ENCODE measurements at places on chromosomes 6 and 20. TPM values are rescaled to one million over a fixed set of nuclear protein-coding genes. Genes with fewer than 3 reads are reported as not detected.

DNA sequence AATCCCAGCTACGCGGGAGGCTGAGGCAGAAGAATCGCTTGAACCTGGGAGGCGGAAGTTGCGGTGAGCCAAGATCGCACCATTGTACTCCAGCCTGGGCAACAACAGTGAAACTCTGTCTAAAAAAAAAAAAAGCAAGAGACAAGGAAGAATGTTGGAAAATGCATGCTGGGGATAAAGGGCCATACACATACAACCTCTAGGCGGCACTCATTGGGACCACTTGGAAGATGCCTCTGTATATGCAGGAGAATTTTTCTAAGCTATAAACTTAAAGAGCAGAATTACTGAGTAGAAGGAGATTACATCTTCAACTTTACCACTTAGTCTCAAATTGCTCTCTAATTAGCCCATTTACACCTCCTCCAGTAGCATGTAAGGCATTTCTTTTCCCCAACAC, 42.8 kb downstream of the ZBTB9 start:
- DNase-seq: no peak

DNA sequence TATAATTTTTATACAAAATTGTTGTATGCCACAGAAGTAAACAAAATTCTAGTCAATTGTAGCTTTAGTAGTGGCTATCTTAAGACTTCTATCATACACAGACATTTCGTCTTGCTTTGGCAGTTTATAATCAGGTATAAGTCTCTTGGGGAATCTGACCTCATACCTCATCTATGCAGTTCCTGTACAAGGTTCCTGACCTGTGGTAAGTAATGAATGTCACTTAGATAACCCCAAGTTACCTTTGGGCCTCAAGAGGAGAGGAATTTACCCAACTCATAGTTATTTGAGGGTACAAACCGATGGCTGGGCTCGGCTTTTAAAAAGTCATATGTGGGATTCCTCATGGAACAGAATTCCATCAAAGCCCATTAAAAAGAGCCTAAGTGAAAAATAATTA, 58.8 kb upstream of the UNC93A start:
- no peak for DNase-seq

GRCh38 chr6:5155906-5156305, 70.8 kb downstream of the PPP1R3G start:
- no peak for DNase-seq

DNA sequence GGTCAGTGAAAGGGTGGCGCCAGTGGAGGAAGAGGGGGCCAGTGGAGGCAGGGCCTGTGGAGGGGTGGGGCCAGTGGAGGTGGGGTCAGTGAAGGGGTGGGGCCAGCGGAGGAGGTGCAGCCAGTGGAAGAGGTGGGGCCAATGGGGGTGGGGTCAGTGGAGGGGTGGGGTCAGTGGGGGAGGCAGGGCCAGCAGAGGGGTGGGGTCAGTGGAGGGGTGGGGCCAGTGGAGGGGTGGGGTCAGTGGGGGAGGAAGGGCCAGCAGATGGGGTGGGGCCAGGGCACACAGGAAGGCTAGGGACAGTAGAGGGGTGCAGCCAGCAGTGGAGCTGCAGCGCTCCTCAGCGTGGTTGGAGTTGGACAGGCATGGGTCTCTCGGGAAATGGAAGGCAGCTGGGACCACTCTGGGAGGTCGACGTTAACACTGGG, 18.7 kb downstream of the ADRM1 start:
- DNase-seq: no peak

DNA sequence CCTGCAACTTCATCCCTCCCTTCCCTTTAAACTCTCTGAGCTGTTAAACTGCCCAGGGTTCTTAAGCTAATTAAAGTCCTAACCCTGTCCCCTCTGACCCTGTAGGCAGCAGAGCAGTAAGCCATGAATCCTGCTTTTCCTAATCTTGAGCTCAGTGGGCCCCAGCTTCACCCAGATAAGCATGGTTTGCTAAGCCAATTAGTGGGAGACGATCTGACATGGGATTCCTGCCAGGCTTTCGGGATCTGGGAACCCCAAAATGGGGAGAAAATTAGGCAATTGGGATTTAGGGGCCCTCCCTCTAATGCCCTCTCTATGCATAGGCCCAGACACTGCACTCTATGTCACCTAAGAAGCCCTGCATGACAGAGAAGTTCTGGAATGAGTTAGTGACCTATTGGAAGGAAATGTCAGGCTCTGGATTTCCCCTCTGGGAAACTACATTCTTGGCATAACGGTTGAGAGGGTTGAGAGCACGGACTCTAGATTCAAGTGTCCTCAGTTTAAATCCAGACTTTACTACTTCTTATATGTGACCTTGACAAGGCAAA, 4.6 kb downstream of the XKR7 start:
- no peak for DNase-seq

DNA sequence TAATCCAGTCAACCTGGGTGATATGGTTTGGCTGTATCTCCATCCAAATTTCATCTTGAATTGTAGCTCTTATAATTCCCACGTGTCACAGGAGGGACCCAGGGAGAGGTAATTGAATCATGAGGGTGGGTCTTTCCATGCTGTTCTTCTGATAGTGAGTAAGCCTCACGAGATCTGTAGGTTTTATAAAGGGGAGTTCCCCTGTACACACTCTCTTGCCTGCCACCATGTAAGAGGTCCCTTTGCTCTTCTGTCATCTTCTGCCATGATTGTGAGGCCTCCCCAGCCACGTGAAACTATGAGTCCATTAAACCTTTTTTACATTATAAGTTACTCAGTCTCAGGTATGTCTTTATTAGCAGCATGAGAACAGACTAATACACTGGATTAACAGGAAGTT, 19.5 kb downstream of the GSTA3 start:
- DNase-seq: no peak

DNA sequence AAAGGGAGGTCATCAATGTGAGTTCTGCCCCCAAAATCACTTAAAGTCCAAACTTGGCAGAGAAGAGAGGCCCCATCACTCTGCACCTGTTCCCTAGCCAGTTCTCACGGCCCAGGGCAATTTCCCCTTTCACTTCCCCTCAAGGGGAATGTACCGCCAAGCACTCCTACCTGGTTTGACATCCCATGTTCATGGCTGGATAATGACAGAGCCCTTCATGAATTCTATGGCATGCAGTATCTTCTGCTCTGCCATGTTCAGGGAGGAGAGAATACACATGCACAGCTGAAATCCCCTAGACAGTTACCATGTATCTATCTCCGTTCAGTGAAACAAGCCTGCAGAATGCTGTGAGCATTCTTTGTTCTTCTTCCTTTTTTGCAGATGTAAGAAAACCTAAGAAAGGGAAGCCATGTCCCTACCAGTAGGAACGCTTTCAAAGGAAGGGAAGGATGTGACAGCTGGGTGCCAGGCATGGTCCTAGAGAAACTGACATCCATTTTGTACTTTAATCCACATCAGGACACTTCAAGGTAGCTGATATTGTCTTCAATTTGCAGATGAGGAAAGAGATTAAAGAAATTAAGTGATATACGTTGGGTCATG, 79.8 kb upstream of the ARID1B start:
- no peak for DNase-seq

DNA sequence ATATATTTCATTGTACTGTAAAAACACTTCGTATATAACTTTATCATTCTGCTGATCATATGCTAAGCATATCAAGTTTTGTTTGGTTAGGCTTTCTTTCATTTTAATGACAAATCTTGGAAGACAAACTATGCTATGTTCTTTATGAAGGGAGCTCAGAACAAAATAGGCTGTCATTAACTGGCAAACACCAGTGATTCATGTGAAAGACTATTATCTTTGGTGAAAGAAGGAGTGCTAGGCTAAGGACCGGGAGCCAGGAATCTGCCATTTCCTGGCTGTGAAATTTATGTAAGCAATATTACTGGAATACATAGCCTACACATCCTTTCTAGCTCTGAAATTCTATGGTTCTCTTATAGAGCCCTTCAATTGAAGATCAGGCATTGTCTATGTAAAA, 136.2 kb upstream of the CCN2 start:
- no peak for DNase-seq

GRCh38 chr20:16293590-16293989, 279.7 kb downstream of the KIF16B start:
- DNase-seq: no peak

DNA sequence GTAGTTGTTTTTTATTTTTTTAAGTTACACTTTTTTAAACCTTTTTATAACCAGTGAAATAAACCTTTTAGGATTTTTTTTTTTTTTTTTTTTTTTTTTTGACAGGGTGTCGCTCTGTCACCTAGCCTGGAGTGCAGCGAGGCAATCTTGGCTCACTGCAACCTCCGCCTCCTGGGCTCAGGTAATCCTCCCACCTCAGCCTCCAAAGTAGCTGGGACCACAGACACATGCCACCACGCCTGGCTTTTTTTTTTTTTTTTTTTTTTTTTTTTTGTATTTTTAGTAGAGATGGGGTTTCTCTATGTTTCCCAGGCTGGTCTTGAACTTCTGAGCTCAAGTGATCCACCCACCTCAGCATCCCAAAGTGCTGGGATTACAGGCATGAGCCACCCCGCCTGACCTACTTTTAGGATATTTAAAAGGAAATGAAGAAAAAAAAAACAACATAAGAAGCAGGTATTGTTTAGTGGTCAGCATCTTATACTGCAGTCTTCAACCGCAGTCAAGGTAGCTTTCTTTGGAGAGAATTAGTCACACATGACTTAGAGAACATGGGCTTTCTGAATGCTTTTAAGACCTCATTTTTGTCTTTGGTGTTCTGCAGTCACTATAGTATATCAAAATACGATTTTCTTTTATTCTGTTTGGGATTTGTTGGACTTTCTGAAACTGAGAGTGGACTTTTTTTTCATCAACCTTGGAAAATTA, 1.6 kb downstream of the POLR1H start:
- no peak for DNase-seq

DNA sequence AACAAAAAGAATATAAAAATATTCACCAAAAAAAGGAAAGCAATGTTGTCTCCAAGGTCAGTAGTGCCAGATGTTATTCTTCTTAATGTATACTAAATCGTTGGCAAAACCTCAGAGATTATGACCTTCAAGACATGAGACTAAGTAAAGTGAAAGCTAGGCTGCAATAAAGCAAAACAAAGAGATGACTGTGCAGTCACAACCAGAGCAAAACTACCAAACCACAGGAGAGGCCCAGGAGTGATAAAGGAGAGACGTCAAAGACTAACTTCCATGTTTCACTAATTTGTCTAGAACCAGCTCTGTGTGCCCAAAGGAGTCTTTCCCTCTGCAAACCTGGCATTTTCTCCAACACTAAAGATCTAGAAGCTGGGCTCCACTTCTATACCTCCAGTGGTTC, 155.9 kb upstream of the POU3F2 start:
- DNase-seq: no peak

GRCh38 chr20:57013217-57013616, 253.2 kb downstream of the BMP7 start:
- no peak for DNase-seq

DNA sequence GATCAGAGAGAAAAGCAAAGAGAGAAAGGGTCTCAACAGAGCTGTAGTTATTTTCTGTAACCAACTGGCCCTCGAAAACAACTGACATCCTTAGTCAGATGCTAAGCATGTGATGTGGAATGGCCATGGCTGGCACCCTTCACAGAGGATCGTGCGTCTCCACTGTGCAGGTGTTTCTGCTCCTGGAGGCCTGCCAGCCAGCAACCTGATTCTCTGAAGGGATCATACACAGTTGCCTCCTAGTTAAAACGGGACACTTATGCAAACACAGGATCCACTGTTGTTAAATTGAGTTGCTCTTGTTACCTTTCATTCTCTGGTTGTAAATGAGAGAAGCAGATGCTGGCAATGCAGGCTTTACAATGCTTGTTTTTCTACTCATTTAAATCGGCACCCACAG, 148.5 kb downstream of the HDGFL1 start:
- no peak for DNase-seq

GRCh38 chr6:43915986-43916923, 146.2 kb downstream of the VEGFA start:
- DNase-seq: no peak

DNA sequence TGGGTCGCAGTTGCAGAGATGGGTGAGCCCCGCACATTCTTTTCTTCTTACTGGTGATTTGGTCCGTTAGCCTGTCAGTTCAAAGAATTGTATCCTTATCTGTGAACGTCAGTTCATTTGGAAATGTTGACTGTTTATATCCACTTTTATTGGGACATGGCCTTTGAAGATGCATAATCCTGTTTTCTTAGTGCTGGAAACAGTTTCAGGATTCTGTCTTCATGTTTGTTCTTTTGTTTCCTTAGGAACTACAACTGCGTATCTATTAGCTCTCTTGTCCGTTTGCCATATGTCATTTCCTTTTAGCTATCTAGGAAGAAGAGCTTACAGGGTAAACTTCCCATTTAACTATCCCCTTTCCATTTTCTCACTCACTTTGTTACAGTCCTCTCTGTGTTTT, 35.0 kb upstream of the TULP1 start:
- no peak for DNase-seq

DNA sequence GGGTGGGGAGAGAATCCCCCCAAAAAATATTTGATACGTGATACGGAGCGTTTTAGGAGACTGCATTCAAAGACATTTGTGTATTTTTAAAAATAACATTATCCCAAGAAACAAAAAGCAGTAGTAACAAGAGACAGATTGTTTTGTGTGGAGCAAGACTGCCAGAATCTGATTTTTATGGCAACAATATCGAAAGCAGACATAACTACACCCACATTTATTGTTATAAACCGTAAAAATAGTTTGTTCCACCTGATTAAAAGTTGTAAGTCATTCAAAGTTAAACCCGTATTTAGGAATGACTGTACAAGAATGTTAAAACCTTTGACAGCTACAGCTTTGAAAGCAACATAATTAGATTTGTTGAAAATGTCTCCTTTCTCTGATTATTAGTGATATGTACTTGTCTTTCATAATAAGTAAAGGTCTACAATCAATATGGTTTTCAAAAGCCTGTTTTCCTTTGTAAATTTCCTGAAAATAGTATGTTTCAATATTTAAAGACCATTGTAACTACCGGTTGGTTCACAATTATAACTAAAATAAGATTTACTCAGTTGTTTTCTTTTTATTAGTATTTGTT, 2.7 kb downstream of the EYA4 start:
- no peak for DNase-seq

DNA sequence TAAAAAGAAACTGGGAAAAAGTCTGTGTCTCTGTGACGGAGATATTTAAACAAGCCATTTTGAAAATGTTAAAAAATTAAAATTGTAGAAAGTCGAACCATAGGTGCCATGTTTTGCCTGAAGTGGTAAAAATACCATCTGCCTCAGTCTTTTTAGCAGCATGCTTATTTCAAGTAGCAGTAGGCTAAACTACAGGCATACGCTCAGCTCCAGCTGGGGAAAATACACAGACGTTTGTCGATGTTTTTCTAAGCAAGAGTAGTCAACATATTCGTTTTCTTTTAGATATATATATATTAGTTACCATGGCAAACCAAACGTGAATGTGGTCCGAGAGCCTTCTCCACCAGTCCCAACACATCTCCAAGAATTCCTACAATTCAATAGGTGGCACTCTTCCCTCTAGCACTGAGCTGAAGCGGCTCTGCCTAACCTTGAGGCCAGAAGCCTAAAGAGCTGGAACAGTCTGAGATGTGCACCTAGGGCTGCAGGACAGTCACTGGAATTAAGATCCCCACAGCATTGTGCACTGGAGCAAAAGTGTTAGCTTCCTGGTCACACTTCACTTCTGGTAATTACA, 70.2 kb upstream of the BEND3 start:
- DNase-seq: no peak

Gene SGK2
- total RNA-seq: 0.70 TPM

Gene SLC25A27
- 25.6 TPM for total RNA-seq

Gene BPIFB4
- not detected for total RNA-seq

Gene OR12D3
- not detected for total RNA-seq

Gene FNDC11
- total RNA-seq: not detected

Gene WFDC5
- total RNA-seq: not detected

Gene ZNF311
- 0.22 TPM for total RNA-seq

Gene C20orf96
- total RNA-seq: 3.7 TPM

Gene DLL1
- 6.4 TPM for total RNA-seq

Gene ZNF217
- 10.7 TPM for total RNA-seq

Gene WFDC12
- total RNA-seq: not detected

Gene EFCAB8
- not detected for total RNA-seq

Measured in cardiac septum (tissue), 1 donor.